ENCODE measurements at places on chromosomes 7 and 10.
A peak's percentile ranks its signal among the peaks of the same experiment; 100 is the strongest.

- peak; percentile 31 for DNase-seq
Measured at GRCh38 chr10:35795131-35795824, 153.2 kb upstream of the FZD8 start.

DNA sequence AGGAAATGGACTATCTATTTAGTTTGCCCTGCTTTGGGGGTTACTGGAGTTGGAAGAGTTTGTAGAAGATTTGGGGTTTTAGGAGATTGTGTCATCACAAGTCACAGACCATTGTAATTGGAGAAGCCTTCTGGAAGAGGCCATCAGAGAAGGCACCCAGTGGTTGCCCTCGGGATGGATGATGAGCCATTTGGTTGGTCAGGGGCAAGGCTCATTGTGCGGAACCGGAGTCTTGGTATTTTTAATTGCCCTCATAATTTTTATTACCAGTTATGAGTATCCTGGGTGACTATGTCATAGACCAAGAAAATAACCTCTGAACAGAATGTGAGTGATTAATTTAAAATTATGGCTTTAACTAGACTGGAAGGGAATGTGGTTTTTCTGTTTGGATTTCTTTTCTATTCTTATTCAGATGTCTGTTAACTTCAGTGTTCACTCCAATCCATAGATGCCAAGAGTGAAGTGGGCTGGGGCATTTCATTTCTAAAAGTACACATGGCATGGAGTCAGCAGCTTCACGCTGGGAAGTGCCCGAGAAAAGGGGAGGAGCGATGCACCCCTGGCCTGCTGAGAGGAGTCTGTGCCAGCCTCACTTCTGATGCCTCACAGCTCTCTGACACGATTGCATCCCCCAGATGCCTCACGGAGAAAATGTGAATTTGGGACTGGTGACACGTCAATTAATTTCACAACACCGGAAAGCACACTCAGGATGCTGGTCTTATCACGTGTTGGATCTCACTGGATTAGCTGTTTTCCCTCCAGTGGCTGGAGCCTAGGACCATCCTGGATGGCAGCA, 225.6 kb upstream of the IGFBP3 start:
- DNase-seq, result peak; percentile 60

GRCh38 chr10:7030134-7030855, 380.5 kb downstream of the SFMBT2 start:
- DNase-seq, result no peak

DNA sequence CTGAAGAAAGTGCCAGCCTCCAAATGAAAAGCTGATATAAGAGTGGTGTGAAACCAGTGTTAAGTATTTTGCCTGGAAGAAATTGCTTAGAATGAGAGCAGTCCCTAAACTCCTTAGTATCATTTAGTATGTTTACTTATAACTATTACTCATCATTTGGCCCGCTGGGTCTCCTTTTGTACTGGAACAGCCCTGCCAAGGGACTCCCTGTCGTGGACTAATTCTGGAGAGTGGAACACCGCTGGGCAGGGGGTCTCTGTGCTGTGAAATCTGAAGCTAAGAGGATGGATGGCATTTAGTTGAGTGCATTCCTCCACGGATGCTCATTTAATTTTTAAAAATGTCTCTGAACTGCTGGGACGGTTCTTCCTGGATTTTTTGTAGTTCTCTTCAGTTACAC, 889.9 kb upstream of the C7orf33 start:
- no peak for DNase-seq

DNA sequence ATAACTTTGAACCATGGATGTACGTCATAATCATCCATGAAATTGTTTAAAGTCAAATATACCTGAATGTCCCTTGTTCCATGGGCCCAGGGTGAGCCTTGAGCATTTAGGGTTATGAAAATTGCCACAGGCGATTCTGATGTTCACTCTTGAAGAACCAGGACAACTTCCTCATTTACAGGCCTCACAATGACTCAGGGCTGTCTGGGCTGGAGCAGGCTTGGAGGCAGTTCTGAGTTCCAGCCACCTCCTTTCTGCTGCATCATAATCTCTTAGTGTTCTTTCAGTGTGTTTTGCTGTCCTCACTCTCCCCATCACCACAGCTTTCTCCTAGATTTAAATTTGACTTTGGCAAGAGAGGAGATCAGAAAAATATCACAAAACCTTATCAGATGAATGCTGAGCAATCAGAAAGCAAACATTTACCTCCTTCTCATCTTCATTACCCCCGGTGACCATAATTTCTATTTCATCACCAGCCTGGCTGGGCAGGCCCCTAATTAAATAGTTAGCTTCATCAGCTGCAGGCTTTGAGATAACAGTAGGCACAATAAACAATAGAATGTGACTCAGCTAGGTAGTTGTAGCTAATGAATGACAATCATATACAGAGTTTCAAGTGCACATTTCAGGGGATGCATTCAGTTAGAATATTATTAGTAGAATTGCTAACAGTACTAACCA, 571.0 kb downstream of the SH2D4B start:
- no peak for DNase-seq

DNA sequence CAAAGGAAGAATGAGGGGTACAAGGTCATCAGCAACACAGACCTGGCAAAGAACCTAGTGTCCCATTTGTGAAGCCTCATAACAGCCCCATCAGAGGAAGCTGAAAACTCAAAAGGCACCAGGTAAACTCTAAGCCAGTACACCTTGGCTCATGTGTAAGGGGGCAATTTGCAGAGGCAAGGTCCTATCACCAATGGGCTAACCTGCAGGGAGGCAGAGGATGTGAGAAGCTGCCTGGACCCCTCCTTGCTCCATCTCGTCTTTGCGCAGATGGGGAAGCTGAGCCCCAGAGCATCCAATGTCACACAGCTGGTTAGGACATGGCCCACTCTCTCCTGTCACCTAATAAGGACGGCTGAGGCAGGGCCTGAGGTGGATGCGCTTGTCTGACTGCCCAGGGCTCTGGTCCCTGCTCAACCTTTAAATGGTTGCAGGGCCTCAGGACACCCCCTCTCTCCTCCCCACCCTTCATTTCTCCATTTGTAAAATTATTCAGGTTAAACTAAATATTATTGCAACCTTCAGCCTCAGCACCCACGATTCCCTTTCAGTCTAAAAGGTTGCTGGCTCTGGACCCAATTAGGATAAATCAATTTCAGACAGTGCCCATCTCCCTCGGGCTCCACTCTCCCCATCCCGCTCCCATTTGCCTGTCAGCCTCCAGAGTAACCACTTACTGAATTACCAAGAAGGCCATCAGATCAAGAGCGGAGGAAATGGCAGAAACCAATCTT, 135.3 kb downstream of the OAT start:
- no peak for DNase-seq

GRCh38 chr10:132229834-132230556, 43.2 kb downstream of the DPYSL4 start:
- DNase-seq, result no peak

- no peak for DNase-seq
Measured at GRCh38 chr7:88324699-88325098, 18.0 kb upstream of the STEAP4 start.

- DNase-seq, result no peak
Measured at GRCh38 chr7:107697321-107698049, 36.9 kb downstream of the SLC26A4 start.

GRCh38 chr7:5397736-5398135, 25.9 kb downstream of the TNRC18 start:
- no peak for DNase-seq

- peak; percentile 14 for DNase-seq
Measured at GRCh38 chr7:119175911-119176627, 951.6 kb downstream of the ANKRD7 start.

- DNase-seq, result no peak
Measured at GRCh38 chr7:50281680-50282445, 22.7 kb upstream of the IKZF1 start.

DNA sequence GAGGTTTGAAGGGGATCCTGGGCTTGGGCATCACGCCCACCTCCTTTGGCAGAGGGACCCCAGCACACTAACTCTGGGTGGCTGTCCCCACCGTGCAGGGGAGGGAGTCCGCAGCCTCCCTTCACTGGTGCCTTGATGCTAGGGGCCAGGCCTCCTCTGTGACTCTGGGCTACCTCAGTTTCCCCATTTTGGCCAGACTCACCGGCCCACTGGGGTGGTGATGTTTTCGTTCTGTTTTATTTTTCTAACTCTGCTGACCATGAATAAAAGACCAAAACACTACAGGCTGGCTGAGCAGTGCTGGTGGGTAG, 503 bp upstream of the TRIP6 start:
- no peak for DNase-seq

- DNase-seq, result peak; percentile 72
Measured at GRCh38 chr7:50838675-50839377, 56.1 kb upstream of the GRB10 start.

DNA sequence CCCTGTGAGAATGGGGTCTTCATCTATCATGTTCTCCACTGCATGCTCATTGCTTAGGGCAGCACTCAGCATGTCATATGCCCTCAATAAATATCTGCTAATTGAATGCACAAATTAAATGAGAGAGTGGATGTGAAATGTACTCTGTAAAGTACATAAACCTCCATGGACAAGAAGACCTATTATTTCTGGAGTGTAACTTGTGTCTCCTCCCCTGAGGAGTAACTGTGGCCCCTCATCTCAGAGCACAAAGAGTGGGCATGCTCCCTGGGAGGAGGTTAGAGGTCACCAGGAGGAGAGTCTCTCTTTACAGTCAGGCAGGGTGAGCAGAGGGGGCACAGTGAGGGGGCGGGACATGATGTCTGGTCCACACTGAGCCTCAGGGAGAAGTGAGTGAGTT, 313.6 kb upstream of the PODXL start:
- no peak for DNase-seq

- no peak for DNase-seq
Measured at GRCh38 chr10:130227883-130228282, 91.7 kb downstream of the GLRX3 start.

DNA sequence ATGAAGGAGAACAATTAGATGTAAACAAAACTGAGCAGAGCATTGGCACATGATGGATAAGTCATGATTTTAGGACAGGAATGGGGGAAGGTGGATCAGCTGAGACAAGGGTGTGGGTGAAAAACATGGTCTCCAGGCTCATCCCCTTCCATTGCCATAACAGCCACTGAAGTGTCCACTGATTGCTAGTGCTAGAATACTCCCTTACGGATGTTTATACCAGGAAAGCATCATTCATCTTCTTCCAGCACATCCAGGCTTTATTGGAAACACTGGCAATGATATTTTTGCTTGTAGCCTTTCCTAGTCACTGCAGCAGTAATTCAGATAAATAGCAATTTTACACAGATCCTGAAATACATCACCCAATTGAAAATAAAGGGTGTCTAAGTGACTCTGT, 259.5 kb downstream of the PLXDC2 start:
- no peak for DNase-seq

GRCh38 chr7:37741776-37742175, 58.2 kb downstream of the GPR141 start:
- DNase-seq, result no peak

- no peak for DNase-seq
Measured at GRCh38 chr7:27995228-27995627, 185.4 kb downstream of the JAZF1 start.

- no peak for DNase-seq
Measured at GRCh38 chr7:123184271-123184670, 15.5 kb downstream of the SLC13A1 start.

- DNase-seq, result no peak
Measured at GRCh38 chr7:139118805-139119485, 9.4 kb upstream of the ZC3HAV1 start.

Data from urothelium cell line (cell line).